ENCODE measurements at places on chromosomes 5 and 9.

DNA sequence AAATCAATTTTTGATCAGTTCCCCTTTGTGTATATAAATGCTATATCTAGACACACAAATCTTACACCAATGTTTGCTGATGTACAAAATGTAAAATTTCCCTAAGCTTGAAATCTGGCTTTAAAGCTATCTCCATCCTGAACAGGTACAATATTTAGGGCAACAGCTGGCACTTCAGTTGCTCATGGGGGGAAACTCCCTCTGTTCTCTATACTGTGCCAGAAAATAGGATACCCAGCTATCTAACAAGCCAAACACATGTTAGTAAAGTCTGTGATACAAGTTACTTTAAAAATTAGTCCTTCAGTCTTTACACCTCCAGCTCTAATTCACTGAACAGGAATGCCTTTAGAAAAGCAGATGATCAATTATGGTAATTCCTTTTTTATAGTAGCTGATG is 191.8 kb downstream of the SLF1 start:
- DNase-seq = no peak

DNA sequence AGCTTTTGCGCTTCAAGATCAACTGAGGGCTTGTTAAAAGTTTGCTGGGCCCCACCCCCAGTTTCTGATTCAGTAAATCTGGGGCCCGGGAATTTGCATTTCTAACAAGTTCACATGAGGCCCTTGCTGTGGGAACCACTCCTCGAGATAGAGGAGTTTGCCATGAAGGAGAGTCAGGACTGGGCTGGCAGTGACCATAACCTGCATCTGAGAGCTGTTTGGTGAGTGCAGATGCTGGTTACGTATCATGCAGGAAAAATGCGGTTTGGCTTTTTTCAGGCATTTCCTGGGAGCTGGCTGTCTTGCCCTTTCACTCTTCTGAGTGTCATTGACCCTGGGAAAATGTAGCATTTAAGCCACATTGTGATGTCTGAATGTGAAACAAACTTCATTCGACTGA is 9.4 kb upstream of the ANGPTL2 start:
- DNase-seq = no peak

GRCh38 chr5:59845730-59846129 is 47.8 kb downstream of the PDE4D start:
- DNase-seq = no peak

DNA sequence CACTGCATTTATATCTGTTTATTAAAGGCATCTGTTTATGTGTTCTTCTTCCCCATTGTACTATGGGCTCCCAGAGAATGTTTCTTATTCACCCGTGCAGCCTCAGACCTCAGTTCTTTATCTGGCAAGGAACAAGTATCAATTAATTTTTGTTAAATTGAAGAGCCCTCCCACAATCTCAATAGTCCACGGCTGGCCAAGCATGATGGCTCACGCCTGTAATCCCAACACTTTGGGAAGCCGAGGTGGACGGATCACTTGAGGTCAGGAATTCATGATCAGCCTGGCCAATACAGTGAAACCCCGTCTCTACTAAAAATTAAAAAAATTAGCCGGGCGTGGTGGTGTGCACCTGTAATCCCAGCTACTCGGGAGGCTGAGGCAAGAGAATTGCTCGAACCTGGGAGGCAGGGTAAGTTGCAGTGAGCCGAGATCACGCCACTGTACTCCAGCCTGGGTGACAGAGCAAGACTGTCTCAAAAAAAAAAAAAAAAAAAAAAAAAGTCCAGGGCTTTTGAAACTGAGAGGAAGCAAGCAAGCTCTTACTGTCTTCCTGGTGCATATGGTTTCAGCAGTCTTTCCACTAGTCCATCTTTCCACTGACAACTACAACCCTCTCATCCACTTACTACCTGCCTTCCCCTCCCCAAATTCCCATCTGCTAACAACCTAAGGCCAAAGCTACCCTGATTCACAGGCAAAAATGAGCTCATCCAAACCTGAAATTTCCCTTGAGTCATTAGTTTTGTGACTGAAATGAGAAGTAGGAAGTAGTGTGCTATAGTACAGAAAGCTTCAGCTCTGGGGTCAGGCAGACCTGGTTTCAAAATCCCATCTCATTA is 2.3 kb upstream of the HK3 start:
- no peak for DNase-seq

GRCh38 chr9:117073539-117074341 is 341.1 kb downstream of the ASTN2 start:
- DNase-seq = no peak

DNA sequence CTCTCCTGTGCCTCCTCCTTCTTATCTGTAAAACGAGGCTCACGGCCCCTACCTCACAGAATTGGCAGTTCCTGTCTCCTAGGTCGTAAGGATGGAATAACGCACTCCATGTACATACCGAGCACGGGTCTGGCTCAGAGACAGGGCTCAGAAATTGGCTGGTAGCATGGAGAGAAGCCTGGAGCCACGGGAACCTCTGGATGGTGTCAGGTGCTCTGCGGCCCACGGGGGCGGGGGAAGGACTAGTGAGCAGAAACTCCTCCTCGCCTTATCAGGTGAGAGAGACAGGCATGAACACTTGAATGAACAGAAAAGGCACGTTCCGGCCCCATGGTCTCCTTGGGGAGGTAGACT is 15.4 kb upstream of the C5orf47 start:
- DNase-seq = no peak

DNA sequence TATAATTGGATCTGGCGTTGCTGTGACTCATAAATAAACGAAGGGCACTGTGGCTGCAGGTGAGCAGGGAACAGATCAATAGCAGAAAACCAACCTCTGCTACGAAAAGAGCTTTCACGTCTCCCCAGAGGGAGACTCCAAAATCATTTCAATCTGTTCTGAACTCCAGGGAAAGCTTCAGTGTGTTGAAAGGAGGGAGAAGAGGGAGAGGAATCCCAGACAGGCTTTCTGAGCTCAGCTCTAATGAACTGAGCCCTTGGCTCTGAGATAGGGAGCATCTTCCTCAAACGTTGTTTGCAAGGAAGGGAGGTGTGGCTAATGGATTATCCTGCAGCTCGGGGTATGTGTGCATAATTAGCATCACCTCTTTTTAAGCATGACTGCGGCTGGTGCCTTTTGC is 288.0 kb upstream of the IRX4 start:
- DNase-seq = no peak

- no peak for DNase-seq
Observed at GRCh38 chr9:98791608-98792490, 4.5 kb downstream of the ANKS6 start.
